ENCODE measurements at places on chromosomes 1 and 21.
A peak's percentile ranks its signal among the peaks of the same experiment; 100 is the strongest.

GRCh38 chr1:110951161-110951560, 12.6 kb downstream of the LRIF1 start:
- peak; percentile 18 for DNase-seq

DNA sequence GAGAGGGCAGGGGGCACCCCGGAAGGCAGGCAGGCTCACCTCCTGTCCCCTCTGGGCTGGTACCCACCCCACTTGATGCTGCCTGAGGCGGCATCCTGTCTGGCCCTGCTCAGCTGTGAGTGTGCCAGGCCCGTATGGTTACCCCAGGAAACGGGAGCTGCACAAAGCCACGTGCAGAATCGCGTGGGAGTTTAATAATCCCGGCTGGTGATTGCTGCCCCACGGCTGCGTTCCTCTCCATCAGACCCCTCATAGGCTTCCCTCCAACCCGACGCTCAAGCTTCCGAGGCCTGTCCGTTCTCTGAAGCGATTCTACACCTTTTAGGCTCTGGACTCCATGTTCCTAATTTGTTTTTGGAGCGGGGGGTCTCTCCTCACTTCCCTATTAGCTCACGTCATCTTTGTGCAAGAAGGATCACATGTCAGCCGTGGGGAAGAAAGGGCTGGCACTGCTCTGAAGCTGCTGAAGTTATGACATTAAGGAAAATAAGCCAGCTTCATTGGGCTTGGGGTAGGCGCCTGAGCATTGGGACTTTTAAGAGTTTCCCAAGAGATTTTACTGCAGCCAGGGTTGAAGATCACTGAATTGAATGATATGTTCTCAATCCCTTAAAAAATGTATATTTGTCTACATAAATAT, 1.1 kb upstream of the B3GALT5 start:
- DNase-seq: no peak

DNA sequence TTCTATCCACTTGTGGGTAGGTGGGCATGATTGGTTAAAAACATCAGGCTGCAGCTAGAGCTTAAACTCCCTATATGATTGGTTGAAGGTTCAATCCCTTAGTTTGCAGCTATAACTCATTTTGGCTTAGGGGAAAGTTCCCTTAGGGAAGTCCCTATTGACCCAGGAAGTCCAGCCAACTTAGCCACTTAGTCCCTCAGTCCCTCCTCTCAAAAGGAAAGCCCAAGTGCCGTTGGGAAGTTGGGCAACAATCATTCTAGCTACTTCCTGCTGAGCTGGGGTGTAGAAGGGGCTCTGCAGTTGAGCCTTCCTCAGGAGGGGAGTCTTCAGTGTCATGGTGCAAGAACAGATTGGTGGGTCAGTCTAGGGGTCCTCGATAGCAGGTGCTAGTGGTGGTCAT, 12.2 kb downstream of the MSTO1 start:
- DNase-seq: no peak

GRCh38 chr1:151847867-151848596, 5.5 kb downstream of the THEM5 start:
- DNase-seq: no peak

- DNase-seq: peak; percentile 69
These were observed at the start of gene SH2D5 for GRCh38 chr1:20732588-20733359. TSS of gene SH2D5 (minus strand) at chr1:20732703. CDS start at chr1:20728044, 4,659 bp downstream.

- no peak for DNase-seq
These were observed 1.8 kb downstream of the RD3 start for GRCh38 chr1:211490038-211490678.

DNA sequence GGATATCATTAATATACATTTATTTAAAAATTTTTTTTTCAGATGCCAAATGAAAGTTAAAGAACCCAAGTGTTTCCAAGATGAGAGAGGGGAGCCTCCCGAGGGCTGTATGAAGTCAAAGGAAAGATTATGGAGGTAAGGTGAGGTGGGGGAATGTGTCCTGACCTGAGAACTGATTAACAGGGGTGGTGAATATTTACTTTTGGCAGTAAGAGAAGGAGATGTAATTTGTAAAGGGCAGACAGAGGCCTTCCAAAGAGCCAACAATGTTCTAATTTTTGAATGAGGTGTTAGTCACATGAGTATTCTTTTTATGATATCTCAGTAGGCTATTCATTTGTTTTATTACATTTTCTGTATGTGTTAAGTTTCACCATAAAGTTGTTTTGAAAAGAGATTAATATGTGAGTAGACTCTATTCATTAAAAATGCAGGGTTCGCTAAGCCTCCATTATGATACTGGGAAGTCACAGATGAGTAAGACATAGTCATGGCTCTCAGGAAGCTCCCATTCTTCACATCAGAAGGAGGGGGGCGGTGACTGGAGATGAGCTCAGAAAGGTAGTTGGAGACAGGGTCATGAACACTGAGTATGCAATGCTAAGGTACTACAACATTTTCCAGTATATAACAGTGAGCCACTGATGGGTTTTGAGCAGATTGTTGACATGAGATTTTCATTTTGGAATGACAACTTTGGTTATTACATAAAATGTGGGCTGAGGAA, 62.4 kb upstream of the TNFSF18 start:
- DNase-seq: no peak

- no peak for DNase-seq
These were observed 437.1 kb downstream of the RWDD3 start for GRCh38 chr1:95671098-95671497.

GRCh38 chr21:46061518-46061917, 36.4 kb upstream of the COL6A2 start:
- DNase-seq: no peak

DNA sequence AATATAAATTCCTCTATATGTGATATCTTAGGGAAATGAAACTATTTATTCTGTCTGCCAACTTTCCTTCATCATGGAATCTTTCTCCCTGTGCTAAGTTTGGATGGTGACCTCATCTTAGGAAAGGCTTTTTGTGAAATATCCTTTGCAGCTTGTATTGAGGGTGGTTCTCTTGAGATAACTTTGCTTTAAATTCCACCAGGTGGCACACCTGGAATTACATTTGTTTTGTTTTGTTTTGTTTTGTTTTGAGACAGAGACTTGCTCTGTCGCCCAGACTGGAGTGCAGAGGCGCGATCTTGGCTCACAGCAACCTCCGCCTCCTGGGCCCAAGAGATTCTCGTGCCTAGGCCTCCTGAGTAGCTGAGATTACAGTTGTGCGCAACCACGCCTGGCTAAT, 7.6 kb upstream of the CD1A start:
- peak; percentile 24 for DNase-seq

DNA sequence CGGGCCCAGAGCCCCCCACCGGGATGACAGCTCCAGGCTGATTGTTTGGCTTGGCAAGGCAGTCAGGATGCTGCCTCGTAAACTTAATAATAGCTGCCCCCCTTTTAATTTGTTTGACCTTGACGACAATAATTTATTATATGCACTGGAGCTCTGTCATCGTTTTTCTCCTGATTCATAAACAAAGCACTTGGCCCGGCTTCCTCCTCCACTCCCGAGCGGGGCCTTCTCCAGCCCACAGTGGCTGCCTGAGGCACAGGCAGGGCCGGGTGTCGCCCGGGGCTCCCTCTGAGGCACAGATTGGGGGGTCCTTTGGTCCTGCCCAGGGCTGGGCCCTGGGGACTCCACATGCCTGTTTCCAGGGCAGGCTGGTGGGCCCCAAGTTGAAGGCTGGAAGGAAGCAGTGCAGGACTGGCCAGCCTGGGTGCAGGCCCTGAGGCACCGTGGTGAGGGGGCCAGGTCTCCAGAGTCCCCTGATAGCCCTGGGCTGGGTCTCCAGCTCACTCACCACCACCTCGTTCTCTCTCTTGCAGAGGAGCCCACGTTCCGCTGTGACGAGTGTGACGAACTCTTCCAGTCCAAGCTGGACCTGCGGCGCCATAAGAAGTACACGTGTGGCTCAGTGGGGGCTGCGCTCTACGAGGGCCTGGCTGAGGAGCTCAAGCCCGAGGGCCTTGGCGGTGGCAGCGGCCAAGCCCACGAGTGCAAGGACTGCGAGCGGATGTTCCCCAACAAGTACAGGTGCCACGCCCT, 52.0 kb upstream of the ARHGEF16 start:
- DNase-seq: no peak

DNA sequence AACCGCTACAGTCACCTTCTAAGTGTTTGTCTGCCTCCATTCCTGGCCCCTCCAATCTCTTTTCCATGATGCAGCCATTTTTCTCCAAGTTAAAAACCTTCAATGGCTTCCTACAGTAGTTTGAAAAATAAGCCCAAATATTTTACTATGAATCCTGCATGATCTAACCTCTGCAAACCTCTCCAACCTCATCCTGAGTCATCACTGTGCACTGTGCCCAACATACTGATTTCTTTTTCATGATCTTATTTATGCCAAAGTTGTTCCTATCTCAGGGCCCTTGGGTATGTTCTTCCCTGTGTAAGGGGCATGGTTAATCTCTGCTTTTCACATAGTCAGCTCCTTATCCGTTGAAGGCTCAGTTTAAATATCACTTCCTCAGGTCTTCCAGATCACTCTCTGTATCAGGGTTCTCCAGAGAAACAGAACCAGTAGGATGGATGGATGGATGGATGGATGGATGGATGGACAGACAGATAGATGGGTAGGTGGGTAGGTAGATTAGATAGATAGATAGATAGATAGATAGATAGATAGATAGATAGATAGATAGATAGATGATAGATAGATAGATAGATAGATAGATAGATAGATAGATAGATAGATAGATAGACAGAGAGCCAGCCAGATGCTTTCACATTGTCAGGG, 18.1 kb upstream of the PTPN14 start:
- DNase-seq: no peak

- DNase-seq: no peak
These were observed 987.7 kb downstream of the TTLL7 start for GRCh38 chr1:83011265-83011664.

- no peak for DNase-seq
These were observed 78.0 kb upstream of the IPO9 start for GRCh38 chr1:201750934-201751333.

DNA sequence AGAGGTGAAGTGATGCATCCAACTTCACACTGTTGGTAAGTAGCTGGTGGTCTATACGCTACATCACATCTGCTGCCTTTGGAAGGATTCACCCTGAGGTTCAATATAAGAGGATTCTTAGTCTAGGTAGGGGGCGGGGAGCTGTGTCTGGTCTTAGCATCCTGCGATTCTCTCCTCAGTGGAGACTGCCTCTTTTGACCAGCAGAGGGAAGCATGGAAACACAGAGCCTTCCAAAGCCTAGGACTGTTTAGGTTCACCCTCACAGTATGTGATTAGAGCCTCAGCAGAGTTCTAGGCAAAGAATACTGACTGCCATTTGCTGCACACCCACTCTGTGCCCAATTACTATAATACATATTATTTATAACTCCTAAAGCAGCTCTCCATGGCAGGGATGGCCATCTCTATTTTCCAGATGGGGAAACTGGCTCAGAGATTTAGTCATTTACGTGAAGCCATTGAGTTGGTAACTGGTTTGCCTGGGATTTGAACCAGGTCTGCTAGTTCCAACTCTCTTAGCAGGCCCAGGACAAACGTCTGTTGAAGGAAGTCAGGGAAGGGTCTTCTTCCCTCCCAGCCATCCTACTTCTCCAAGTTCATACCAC, 28.9 kb upstream of the EFCAB14 start:
- peak; percentile 34 for DNase-seq

DNA sequence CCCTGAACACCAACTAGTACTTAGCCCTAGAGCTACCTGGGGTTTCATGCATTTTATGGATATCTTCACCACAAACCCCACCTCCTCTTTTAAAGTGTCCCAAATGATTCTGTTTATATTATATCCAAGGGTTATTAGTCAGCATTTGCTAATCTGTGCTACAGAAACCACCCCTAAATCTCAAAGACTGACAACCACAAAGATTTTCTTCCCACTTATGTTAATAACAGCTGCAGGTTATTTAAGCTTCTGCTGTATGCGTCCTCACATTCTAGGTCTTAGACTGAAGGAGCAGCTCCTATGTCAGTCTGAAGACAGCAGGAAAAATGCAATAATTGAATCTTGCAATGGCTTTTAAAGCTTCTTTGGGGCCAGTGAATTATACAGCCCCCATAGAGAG, 11.2 kb upstream of the PHC2 start:
- DNase-seq: no peak

DNA sequence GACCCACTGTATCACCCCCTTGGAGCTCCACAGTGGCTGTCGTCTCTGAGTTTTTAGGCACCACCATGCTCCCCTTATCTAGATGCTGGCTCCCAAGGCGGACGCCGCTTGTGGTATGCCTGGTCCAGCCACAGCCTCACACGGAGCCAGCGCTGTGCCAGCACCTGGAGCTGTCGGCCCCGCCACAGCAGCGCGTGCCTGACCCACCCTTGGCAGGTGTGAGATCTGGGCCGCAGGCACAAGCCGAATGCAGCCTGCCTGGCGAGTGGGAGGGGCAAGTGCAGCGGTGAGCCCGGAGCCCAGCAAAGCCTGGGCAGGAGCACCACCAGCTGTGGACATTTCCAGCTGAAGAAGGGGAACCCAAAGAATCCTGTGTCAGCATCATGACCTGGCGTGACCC, 91.9 kb upstream of the BACE2 start:
- no peak for DNase-seq

GRCh38 chr1:39088658-39089057, 62.5 kb downstream of the NDUFS5 start:
- no peak for DNase-seq

GRCh38 chr1:68206848-68207689, 25.3 kb downstream of the WLS start:
- DNase-seq: no peak

GRCh38 chr1:190975827-190976226, 498.2 kb upstream of the BRINP3 start:
- peak; percentile 65 for DNase-seq

All from MV-4-11 (cell line).